Mesothelial cell of epicardium (in vitro differentiated cells): ENCODE measurements at places on chromosomes 13 and 19. TPM values are rescaled to one million over a fixed set of nuclear protein-coding genes. Genes with fewer than 3 reads are reported as not detected.

DNA sequence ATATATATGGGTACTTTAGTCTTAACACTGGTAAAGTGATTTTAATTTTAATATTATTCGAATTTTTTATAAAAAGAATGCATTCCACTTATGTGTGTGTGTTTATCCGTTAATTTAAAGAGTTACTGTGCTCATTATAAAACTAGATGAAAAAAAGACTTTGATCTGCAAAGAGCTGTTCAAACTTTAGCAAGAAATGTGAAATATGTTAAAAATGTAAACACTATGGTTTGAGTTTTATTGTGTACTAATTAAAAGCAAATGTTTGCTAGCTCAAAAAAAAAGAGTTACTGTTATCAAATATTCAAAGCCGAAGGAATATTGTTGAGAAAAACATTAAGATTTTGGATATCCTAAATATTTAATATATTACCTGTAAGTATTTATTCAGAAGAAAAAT, 34.5 kb downstream of the UFM1 start:
- DNase-seq = no peak

- no peak for DNase-seq
Observed at GRCh38 chr13:104355041-104355670, 1288.9 kb upstream of the SLC10A2 start.

Gene ARRDC2
- 2.9 to 4.0 TPM (median 2.9 TPM) in 3 replicates for total RNA-seq

DNA sequence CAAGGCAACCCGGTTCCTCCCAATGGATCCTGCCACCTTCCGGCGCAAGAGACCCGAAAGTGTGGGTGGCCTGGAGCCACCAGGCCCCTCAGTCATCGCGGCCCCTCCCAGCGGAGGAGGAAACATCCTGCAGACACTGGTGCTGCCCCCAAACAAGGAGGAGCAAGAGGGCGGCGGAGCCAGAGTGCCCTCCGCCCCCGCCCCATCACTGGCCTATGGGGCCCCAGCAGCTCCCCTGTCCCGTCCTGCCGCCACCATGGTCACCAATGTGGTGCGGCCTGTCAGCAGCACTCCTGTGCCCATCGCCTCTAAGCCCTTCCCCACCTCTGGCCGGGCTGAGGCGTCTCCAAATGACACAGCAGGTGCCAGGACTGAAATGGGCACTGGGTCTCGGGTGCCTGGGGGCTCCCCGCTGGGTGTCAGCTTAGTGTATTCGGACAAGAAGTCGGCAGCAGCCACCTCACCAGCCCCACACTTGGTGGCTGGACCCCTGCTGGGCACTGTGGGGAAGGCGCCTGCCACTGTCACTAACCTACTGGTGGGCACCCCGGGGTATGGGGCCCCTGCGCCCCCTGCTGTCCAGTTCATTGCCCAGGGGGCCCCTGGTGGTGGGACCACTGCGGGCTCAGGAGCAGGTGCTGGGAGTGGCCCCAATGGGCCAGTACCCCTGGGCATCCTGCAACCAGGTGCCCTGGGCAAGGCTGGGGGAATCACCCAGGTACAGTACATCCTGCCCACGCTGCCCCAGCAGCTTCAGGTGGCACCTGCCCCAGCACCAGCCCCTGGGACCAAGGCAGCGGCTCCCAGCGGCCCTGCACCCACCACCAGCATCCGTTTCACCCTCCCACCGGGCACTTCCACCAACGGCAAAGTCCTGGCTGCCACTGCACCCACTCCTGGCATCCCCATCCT, 11.2 kb upstream of the PRR19 start:
- DNase-seq = no peak

- no peak for DNase-seq
Observed at GRCh38 chr13:62850331-62850730, 1434.7 kb upstream of the PCDH20 start.

GRCh38 chr13:51590971-51591627, 6.8 kb downstream of the WDFY2 start:
- no peak for DNase-seq
